A549 treated with DMSO at 1 μM for 4 hours (cell line): ENCODE measurements at places on chromosomes 7 and 10. TPM values are rescaled to one million over a fixed set of nuclear protein-coding genes. Genes with fewer than 3 reads are reported as not detected.

PHYH gene
- total RNA-seq: 30.6 to 33.7 TPM (median 31.0 TPM) in 5 replicates

TPST1 gene
- 7.3 to 11.0 TPM (median 10.1 TPM) in 5 replicates for total RNA-seq

ANK3 gene
- 0.59 to 1.00 TPM (median 0.78 TPM) in 5 replicates for total RNA-seq

NANOS1 gene
- total RNA-seq: 2.4 to 3.1 TPM (median 2.8 TPM) in 5 replicates

MSMB gene
- not detected in 5 replicates for total RNA-seq

CTAGE8 gene
- total RNA-seq: not detected in 5 replicates

PARD3 gene
- 68.4 to 93.8 TPM (median 85.7 TPM) in 5 replicates for total RNA-seq

STN1 gene
- total RNA-seq: 17.1 to 20.4 TPM (median 18.9 TPM) in 5 replicates

IKZF1 gene
- not detected in 5 replicates for total RNA-seq

CYTH3 gene
- total RNA-seq: 21.4 to 25.4 TPM (median 22.8 TPM) in 5 replicates

BCCIP gene
- total RNA-seq: 120 to 145 TPM (median 128 TPM) in 5 replicates

HMX3 gene
- total RNA-seq: not detected in 5 replicates

OTUD1 gene
- 3.3 to 5.4 TPM (median 4.2 TPM) in 5 replicates for total RNA-seq

MINDY4 gene
- 2.6 to 3.5 TPM (median 3.2 TPM) in 5 replicates for total RNA-seq

MKRN1 gene
- total RNA-seq: 55.3 to 62.7 TPM (median 60.1 TPM) in 5 replicates

ADAM12 gene
- total RNA-seq: 3.3 to 7.7 TPM (median 5.5 TPM) in 5 replicates

HTR7 gene
- 0.09 to 0.15 TPM (median 0.10 TPM) in 5 replicates for total RNA-seq

UCMA gene
- total RNA-seq: not detected in 5 replicates

LRRC18 gene
- total RNA-seq: not detected in 5 replicates

GPAM gene
- 5.4 to 8.4 TPM (median 7.6 TPM) in 5 replicates for total RNA-seq
